Effector memory CD8-positive, alpha-beta T cell (primary cell): ENCODE measurements at places on chromosomes 3 and 15.

DNA sequence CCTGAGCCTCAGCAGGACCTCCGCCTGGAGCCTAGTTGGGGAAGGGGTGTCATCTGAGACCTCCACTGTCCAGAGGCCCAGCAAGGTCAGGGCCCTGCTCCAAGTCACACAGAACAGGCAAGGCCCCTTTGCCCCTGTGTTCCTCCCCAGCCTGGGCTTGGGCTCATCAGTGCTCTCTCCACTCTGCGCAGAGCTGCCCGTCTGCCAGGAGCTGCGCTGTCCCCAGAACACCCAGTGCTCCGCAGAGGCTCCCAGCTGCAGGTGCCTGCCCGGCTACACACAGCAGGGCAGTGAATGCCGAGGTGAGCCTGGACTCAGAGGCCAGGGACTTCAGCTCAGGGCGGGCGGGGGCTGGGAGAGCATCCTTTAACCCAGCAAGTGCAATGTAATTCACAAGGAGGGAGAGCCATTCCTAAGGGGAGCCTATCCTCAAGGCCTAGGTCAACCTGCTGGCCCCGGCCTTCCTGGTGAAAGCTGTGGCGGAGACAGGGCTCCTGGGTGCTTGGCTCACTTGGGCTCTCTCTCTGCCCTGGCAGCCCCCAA lies 7.7 kb downstream of the STAB1 start:
- no peak for DNase-seq

GRCh38 chr15:99057020-99057419 lies 47.9 kb upstream of the SYNM start:
- no peak for DNase-seq

DNA sequence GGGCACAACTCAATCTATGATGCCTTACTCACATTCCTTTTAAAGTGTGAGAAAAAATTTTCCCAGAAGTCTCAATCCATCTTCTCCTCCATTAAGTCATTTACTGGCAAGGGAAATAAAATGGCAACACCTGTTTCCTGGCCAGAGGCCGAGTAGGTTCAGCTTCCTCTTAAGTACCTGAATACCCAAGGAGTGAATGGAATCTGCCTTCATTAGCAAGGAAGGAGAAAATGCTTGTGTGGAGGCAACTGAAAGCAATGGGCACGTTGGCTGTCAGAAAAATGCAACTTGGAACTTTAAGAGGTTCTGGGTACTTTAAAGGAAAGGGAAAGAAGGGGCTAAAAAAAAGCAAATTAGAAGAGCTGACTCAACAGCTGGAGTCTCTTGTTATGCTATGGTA lies 423.6 kb upstream of the ARL6 start:
- DNase-seq: no peak

DNA sequence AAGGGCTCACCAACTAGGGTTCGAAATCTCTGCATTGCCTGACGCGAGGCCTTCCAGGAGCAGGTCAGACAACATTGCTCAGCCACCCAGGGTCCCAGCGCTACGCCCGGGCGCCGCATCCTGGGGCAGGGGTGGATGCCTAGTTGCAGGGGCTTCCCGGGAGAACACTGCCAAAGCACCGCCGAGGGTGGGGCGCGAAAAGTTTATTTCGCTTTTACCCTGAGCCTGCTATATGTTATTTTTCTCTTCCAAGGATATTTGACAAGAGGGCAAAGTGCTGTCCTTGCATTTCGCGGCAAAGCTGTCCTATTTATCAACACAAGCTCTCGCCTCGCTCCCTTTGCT lies 549 bp upstream of the SOX14 start:
- DNase-seq: no peak

DNA sequence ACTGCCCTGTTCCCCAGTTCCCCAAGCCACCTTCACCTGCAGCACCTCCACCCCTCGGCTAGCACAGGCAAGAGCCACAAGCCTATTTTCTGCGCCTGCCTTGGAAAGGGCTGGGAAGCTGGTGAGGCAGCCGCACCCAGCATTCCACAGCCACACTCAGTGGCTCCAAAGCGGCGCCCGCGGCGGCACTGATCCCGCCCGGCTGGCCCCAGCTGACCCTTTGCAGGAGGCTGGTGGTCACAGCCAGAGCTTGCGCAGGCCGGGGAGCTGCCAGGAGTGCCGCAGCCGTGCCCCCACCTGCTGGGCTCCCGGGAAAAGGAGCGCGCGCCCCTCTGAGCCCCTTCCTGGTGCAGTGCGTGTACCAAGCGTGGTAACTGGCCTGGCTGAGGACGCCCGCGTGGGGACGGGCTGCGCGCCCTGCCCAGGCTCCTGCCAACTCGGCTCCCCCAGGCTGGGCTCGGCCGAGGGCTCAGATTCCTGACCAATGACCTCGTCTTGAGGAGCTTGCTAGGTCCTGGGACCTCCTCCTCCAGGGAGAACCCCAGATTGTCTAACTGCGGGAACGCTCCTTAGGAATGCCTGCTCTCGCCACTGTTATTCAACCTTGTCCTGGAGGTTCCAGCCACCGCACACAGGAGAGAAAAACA lies 13.3 kb downstream of the GRAMD2A start:
- no peak for DNase-seq

DNA sequence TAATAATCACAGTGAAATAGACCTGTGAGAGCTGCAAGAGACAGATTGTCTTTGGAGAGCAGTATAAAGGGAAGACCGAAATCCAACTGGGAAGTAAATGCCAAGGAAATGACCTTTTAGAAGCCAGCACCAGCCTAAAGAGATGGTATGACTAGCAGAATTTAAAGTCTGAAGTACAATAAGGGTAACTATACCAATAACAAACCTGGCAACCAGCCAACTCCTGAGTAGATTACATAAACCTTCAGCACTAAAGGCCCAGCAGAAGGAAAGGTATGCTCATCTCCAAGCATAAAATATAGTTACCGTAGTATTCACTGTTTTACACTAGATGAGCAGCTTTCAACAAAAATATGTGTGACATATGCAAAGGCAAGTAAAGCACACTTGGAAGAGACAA lies 155.1 kb upstream of the SATB1 start:
- DNase-seq: no peak

DNA sequence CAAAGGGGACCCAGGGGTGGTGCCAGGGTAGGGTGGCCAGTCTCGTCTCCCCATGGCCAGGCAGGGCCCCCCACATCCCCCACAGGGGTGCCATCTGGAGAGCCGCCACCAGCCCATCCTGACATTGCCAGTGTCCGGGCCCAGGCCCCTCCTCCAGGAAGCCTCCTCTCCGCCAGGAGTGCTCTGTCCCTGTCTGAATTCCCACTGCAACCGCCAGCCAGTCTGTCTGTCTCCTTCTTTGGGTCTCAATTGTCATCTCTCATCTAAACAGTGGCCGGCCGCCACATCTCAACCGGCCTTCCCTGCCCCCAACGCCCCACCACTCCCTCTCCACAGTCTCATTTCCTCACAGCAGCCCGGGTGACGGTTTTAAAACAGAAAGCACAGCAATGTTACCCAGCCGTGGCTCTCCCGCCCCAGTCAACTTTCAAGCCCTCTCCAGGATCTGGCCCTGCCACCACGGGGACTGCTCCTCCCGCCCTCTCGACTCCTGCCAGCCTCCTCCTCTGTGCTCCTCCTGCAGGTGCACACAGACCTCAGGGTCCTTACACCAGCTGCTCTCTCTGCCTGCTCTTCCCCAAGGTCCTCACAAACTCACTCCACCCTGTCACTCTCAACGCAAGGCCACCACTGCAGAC lies 57.0 kb downstream of the IQSEC1 start:
- DNase-seq: peak; percentile 51

GRCh38 chr3:126684218-126684751 lies 19.8 kb upstream of the CHCHD6 start:
- DNase-seq: no peak

GRCh38 chr3:151362751-151363174 lies 21.8 kb downstream of the P2RY12 start:
- DNase-seq: no peak

- DNase-seq: no peak
Measured at GRCh38 chr15:72790302-72790910, 6.8 kb upstream of the ADPGK start.

- no peak for DNase-seq
Measured at GRCh38 chr3:171007316-171007715, 19.2 kb downstream of the SLC2A2 start.

GRCh38 chr3:148146241-148146640 lies 551.5 kb upstream of the AGTR1 start:
- DNase-seq: no peak

GRCh38 chr15:69513986-69514385 lies 61.4 kb downstream of the RPLP1 start:
- no peak for DNase-seq

DNA sequence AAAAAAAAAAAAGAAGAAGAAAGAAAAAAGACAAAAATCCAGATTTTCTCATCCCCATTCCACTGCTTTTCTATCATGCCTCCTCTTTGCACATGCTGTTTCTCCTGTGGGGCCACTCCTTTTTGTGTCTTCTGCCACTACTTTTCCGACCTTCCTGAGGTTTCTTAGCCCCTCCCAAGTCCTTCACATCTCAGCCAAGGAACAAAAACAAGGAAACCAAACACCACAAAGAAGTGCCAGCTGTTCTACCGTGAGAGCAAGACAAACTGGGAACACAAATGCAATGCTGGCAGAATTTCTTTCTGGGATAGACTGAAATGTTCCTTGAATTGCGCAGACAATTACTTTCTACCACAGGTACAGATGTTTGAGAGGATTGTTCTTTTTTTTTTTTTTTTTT lies 83.2 kb downstream of the MB21D2 start:
- no peak for DNase-seq

DNA sequence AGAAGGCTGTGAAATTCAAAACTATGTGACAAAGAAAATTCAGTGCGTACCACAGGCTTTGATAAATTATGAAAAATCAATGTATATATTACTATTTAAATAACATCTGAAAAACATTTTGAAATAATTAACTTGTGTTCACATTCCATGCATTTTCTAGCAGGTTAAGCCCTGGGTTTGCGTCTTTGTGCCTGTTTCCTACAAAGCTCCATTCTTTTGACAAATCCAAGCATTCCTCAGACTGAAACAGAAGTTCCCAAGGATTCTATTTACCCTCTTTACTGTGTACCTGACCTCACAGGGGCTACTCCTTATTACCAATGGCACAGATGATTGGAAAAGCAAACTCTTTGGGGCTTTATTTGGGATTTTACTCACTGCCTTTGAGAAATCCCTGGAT lies 1.9 kb downstream of the PAQR9 start:
- DNase-seq: no peak

DNA sequence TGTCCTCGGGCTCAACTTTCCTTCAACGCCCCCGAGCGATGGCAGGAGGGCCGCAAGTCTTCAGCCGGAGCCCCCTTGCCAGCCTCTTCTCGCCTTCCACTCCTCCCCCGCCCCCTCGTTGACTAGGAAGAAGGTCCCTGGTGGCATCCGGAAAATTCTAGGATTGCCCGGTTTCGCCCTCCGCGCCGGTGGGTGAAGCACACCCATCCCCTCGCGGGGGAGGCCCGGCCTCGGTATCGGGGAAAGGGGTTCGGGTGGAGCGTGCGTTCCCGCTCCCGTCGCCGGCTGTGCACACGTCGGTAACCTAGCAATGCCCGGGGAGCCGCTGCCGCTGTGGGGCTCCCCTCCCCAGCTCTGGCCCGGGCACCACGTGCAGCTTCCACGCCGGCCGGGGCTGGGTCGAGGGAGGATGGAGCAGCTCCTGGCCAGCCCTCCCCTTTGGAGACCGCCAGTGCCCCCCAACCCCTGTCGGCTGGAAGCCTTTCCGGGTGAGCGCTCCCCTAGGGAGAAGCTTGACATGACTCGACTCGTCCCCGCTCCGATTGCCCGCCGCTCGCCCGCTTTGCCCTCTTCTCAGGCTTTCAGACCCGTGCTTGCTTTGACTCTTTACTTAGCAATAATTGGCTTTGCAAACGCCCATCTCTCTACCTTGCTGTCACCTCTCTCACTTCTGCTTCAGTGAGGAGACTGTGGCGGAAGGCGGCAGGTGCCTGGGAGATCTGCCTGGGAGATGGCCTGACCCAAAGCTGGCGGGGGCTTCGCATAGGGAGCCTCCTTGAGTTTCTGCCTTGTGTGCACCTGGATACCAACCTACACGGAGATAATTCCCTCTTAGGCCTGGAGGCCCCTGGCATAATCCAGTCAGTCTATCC lies 1.3 kb downstream of the CACNA1D start:
- DNase-seq: no peak

DNA sequence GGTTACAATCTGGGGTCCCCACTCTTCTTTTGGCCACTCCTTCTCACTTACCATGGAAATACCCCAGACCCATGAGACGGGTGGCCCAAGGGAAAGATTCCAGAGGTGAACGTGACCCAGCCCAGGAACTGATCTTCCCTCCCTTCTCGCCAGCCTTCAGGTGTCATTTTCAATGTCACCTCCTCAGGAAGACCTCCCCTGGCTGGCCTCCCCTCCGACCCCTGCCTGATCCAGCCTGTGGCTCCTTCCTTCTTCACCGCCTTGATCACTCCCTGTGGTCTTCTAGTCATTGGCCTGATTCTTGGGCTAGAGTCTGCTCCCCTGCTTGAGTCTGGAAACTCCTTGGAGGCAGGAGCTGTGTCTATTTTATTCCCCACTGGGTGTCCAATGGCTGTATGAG lies 146.1 kb downstream of the SMAD6 start:
- no peak for DNase-seq

DNA sequence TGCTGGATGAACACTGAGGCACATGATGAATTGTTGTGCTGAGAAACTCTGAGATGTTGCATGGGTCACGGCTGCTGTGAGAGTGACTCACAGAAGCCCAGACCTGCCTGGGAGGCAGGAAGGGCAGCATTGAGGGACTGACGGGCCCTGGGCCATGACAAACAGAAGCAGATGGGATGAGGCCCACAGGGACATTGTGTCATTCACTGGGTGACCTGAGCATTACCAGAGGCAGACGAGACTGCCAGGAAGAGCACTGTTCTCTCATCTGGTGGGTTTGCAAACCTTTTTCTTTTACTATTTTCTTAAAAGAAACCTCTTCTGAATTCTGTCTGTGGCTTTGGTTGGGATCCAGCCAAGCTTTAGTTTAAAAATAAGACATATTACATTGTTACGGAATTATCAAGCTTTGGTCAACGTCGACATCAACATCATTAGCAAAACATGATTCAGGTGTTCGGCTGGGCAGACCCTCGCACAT lies 67.8 kb downstream of the BDH1 start:
- no peak for DNase-seq

DNA sequence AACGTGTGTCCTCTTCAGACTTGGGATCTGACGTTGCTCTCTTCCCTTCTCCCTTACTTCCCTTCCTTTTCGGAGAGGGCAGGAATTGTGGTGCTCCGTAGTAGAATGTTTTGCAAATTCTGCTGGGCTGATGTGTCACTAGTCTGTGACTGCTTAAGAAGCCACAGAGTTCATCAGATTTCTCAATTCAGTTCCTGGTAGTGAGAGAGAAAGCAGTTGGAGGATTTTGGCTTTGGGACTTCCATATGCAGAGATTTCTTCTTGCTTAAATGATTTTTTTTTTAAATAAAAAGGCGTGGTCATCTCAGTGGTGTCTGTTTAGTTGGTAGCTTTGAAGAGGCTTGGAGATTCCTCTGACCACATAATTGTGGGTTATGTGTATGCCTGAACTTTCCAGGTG lies 10.1 kb downstream of the CEMIP start:
- DNase-seq: no peak

GRCh38 chr15:49436751-49437150 lies 13.7 kb downstream of the FGF7 start:
- no peak for DNase-seq

- DNase-seq: no peak
Measured at GRCh38 chr3:188979248-188979647, 192.5 kb upstream of the TPRG1 start.
